ENCODE measurements at places on chromosomes 12 and 14.

- DNase-seq, result no peak
Observed at GRCh38 chr14:30129807-30130206, 202.2 kb upstream of the PRKD1 start.

DNA sequence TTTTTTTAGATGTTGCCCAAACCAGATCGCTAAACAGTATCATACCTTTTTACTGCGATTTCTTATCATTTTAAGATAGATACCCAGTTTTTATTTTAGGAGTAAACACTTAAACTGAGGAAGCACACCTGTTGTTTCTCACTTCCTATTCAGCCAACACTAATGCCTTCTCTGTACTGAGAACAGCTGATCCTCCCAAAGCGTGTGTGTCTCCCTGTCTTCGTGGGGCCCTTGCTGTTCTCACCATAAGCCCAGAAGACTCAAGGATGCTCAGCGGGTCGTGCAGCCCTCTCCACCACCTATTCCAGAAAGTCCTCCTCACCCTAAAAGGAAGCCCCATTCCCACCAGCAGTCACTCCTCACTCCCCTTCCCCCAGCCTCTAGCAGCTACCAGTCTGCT lies 14.8 kb downstream of the PPP2R5C start:
- peak; percentile 11 for DNase-seq

GRCh38 chr14:26941521-26941920 lies 343.7 kb upstream of the NOVA1 start:
- DNase-seq, result no peak

DNA sequence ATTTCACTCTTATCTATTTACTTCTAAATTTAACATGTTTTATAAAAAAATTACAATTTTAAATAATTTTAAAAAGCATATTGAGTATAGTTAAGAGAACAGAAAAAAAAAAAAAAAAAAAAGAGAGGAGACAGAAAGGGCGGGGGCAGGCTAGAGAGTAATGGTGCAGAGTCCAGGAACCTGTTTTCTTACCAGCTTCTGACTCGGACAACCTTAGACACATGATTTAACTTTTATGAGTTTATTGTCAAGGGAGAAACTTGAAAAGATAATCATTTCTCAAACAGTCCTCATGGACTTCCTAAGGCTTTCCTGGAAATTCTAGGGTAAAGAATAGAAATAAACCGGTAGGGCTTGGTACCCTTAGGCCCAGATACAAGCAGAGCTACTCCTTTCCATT lies 84.3 kb downstream of the RPS6KA5 start:
- DNase-seq, result no peak

DNA sequence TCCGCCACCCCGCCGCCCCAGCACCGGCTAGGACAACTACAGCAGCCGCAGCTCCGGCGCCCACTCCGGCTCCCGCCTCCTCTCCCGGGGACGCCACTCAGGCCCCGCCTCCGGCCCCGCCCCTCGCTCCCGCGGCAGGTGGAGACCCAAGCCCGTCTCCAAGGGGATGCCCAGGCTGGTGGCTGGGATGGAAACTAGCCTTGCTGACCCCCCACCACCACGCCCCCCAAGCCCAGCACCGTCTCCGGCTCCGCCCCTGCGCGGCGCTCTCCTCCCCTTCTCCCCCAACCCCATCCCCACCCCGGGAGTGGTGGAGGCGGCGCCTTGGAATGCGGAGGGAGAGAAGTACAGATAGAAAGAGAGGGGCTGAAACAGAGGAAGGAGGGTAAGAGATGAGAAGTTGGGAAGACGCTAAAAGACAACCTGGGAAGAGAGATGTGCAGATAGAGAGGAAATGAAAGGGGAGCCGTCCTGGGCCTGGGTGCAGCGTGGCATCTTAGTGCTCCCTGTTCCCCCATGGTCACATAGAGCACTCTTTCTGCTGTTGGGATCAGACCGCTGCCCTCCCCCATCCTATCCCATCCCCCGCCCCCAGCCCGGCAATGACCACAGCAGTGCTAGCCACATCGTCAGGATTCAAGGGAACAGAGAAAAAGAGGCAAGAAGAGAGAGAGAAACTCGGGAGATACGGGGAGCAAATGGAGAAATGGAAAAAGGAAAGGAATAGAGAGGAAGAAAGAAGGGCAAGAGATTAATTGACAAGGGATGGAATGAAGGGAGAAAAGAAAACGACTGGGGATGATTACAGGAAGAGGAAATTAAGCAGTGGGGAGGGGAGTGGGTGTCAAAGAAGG lies at the start of gene ITGA7:
Gene ITGA7, minus strand, starts transcription at position 64 of the 854 bp plus-strand sequence. CDS start 222 bp downstream, outside the sequence.
- DNase-seq, result peak; percentile 29

DNA sequence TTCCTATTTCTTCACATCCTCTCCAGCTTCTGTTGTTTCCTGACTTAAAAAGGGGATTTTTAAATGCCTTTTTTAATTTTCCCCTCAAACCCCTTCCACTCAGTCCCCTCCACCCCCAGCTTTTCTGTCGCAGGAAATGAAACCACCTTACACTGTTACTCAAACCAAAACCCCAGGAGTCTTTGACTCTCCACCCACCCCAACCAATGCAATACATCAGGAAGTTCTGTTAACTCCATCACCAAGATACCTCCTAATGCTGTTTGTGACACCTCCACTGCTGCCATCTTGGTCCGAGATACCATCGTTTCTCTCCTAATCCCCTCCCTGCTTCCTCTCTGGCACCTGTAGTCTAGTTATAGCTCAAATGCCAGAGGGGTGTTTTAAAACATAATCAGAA lies 25.4 kb upstream of the CPM start:
- DNase-seq, result no peak
